CD4-positive, alpha-beta memory T cell (primary cell): ENCODE measurements at places on chromosomes 5 and 9. TPM values are rescaled to one million over a fixed set of nuclear protein-coding genes. Genes with fewer than 3 reads are reported as not detected.

The ORM1 gene
- total RNA-seq, result not detected

- no peak for DNase-seq
These were observed 12.1 kb upstream of the PSD2 start for GRCh38 chr5:139783436-139783965.

GRCh38 chr9:80231318-80232236 lies 659.8 kb downstream of the TLE4 start:
- DNase-seq, result no peak

DNA sequence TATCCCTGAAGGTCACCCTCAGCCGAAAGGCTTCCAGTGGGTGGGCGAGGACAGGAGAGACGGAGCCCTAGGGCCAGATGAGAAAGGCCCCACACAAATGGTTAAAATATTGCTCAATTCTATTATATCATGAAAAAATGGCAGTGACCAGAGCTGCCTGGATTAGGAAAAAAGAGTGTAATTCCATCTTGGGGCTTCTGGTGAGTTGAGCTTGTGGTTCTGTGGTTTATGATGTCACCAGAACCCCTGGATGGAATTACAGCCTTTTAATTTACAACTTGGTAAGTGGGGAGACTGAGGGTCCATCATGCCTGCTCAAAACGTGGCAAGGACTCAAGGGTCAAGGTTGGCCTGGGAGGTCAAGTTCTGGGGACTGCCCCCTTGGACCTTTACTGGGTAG lies 55.5 kb upstream of the STC2 start:
- DNase-seq, result no peak

GRCh38 chr9:133250741-133251170 lies 24.2 kb downstream of the ABO start:
- DNase-seq, result no peak

The HBEGF gene
- 0.86 TPM for total RNA-seq

The NKD2 gene
- total RNA-seq, result not detected
